Fibroblast of skin of left quadriceps (primary cell): ENCODE measurements at places on chromosomes 6 and 20.

- no peak for DNase-seq
These were observed 497.8 kb downstream of the PREX1 start for GRCh38 chr20:48329676-48330664.

GRCh38 chr6:2810092-2810671 lies 31.5 kb downstream of the SERPINB1 start:
- no peak for DNase-seq

- DNase-seq = no peak
These were observed 14.4 kb upstream of the RIPPLY2 start for GRCh38 chr6:83838727-83839126.

DNA sequence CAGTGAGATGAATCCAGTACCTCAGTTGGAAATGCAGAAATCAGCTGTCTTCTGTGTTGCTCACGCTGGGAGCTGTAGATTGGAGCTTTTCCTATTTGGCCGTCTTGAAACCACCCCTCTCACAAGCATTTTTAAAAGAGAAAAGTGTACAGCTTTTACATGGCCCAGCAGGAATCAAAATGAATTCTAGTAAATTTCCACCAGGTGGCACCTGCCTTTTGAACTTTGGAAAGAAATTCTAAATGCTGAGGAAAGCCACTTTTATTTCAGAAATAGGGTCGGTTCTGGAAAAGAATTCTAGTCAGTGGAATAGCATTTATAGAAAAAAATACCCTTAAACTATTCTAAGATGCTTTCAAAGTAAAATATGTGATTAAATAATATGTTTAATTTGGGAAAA lies 647.8 kb downstream of the CD109 start:
- DNase-seq = no peak

GRCh38 chr6:122715725-122716124 lies 63.8 kb upstream of the FABP7 start:
- DNase-seq = no peak

GRCh38 chr20:61933481-61933950 lies 132.2 kb downstream of the TAF4 start:
- no peak for DNase-seq

GRCh38 chr6:3351105-3351676 lies 92.4 kb downstream of the PSMG4 start:
- no peak for DNase-seq

DNA sequence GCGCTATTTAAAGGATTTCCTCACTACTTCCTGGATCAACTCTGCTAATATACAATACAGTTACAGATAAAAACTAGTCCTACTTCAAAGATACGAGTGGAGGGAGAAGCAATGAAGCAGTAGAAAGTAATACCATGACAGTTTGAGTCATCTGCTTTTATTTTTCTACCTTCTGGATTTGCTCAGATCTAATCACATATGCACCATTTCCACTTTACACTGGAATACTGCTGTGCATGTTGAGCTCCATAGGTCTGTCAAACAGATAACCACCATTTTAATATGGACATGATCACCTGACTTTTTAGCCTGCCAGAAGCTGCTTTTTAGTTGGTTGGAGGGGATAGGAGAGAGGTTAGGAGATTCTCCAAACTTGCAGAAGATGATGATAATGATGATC lies 92.5 kb downstream of the MMUT start:
- DNase-seq = no peak

- DNase-seq = no peak
These were observed 195.0 kb upstream of the CEP162 start for GRCh38 chr6:84422380-84422968.

DNA sequence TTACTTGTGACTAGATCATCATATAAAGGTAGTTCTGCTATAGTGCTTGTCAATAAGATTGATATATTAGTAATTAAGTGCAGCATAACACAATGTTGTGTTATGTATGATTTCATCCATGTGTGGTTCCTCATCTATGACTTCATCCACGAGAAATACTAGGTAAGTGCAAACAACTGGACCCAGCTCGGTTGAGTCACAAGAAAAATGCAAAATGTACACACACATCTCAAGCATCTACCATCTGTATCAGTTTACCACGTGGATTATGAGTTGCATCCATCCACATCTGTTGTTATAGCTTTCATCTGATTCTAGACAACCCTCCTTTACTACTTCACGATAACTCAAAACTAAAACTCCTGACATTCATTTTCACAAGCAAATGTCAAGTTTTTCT lies 517.0 kb upstream of the CITED2 start:
- DNase-seq = peak; percentile 60

GRCh38 chr6:156617376-156617775 lies 159.8 kb upstream of the ARID1B start:
- no peak for DNase-seq

DNA sequence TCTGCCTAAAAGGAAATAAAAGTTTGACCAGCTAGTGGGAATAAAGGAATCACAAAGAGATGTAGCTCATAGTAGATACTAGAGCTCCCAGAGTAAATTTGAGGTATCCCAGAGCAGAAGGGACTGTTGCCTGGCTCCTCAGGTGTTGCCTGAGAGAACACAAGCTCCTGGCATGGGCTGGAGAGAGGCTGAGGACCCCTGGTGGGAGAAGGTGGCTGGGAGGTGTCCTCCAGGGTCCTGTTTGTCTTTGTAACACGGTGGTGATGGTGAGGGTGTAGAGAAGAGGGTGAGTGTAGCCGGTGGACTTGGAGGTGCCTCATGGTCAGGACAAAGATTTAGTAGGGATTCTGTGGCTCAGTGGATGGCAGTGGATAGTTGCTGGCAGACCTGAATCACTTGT lies 28.1 kb upstream of the NNAT start:
- DNase-seq = no peak

DNA sequence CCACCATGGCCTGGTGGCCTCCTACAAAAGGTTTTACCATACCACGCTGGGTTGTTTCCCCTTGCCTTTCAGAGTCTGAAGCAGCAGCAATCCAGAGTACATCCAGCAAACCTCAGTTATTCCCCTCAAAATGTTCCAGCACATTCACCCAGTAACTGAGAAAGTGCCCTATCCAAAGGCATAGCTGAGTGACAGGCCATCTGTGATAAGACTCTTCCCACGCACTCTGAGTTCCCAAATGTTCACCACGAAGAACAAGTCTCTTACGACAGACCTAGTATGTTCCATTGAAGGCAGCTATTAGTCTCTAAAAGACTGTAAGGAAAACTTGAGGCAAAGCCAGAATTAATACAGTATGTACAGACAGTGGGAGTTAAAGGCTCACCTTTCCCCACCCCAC lies 31.6 kb upstream of the C20orf144 start:
- DNase-seq = no peak

DNA sequence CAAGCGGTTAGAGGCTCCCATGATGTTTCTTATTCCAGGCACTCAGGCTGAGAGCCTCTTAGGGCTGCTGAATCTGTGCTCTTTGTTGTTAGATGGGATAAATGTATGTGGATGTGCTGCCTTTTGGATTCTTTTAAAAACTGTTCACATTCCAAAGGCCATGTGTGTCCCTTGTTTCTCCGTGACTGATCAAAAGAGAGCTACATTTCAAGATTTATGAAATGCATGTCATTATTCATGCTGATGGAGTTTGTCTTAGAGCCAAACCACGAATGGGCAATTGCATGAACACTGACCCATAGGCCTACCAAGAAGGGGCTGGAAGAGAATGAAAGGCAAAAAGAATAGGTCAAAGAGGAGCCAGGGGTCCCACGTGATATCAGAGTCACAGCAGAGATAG lies 104.9 kb upstream of the TSHZ2 start:
- no peak for DNase-seq

- DNase-seq = peak; percentile 60
These were observed 12.5 kb upstream of the RALGAPB start for GRCh38 chr20:38460040-38460623.

DNA sequence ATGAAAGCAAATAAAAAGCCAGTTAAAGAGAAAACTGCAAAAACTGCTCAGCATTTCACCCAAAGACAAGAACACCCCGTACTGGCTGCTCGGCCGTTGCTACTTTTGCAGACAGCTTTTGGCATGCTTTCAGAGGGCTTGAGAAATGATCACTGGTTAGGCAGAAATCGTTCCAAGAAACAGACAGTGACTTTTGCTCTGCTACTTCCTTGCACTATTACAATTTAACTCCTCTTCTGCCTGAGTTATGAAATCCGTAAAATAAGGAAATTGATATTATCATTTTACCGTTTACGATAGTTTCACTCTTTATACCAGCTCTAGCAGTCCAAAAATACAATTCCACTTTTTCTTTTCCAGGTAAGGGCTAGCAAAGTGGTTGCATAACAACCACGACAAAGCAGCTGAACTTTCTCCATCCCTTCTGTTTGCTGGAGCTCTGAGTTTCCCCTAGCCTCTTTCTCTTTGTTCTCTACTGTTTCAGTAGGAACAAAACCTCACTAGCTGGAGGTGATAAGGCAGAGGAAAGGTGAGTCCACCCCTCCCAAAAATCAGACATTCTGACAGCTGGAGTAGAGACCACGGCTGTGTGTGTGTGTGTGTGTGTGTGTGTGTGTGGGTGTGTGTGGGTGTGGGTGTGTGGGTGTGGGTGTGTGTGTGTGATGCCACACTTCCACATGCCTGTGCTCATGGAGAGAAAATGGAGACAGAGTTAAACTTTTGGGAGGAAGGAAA lies 191.8 kb upstream of the RREB1 start:
- DNase-seq = peak; percentile 21

DNA sequence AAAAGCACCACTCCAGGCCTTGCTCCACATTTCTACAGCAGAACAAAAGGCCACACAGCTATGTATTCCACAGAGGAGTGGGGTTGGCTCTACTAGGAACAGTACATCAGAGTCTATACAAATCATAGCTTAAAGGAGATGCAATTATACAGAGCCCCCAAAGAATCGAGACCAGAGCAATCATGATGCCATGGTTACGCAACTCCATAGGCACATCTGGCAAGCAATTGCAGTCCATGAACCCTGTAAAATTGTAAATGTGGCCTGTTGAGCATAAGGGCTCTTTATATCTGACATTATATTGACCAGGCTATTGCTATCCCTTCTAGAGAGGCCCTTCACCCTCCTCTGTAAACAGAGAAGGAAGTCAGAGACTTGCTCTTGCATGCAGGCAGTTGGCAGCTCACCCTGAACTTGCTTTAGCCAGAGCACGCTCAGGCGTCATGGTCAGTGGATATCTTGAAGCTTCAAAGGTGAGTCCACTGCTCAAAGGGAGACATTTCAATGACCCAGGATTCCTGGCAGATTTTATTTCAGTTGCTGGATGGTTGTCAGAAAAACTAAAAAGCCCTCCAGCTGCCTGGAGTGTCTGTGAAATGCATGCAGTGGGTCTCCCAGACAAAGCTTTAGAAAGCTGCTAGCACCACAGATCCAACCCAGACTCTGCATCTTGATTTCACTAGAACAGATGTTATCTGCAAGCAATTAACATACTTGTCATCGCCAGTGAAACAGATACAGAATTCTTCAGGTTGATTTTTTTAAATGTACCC lies 357.2 kb downstream of the CENPW start:
- peak; percentile 57 for DNase-seq

DNA sequence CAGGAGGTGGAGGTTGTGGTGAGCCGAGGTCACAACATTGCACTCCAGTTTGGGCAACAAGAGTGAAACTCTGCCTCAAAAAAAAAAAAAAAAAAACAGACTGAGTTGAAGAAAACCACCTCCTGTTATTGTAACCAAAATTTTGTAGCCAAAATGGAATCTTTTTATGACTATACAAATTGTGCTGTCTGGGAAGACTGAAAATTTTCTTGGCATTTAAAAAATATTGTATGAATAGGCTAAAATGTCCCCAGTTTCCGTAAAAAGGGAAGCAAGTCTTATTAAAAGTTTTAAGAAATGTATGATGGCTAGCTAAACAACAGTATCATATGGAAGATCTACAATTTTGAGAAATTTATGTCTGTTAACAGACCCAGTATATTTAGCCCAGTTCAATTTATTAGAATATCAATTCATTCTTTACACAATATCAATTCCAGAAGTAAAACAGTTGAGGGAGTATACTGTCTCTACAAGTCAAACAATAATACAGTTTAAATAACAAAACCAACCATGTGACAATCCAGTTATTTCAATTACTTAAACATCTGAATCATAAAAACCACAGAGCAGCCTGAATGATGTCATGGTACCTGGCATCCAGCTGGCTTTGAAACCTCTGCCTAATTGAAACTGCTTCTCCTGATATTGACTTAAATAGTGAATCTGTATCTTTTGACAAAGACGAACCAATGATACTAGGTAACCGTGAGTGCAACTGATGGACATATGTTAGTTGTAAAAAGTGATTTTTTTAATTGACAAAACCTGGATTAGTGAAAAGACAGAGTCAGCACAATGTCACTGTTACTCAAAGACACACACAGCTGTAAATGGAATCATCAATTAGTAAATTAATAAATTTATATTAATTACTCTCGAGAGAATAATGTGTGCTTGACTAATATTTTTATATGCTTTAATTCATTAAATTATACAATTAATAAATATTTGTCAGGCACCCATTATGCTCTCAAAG lies 166.6 kb upstream of the MARCKS start:
- peak; percentile 73 for DNase-seq

- no peak for DNase-seq
These were observed 128.0 kb downstream of the TNFRSF21 start for GRCh38 chr6:47181681-47182080.

GRCh38 chr6:19873031-19873430 lies 35.9 kb downstream of the ID4 start:
- no peak for DNase-seq

DNA sequence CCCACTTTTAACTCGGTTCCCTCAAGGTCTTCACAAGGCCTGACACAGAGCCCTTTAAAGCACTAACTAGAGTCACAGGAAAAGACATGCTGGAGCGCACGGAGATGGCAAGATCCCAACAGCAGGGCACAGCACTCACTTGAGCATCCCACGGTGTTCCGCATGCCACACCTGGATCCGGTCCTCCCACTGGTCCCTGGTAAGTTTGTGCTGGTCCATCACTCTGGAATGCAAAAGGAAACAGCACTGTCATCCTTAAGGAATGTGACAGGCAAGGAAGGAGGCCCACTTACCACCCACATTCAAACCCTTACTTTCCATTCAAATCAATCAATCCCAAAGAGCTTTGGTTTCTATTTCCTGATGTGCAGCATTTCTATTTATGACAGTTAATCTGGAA lies 34.7 kb downstream of the EZR start:
- no peak for DNase-seq

GRCh38 chr6:36633915-36634314 lies 39.8 kb downstream of the SRSF3 start:
- DNase-seq = peak; percentile 26
